ENCODE measurements at places on chromosomes 5 and 9.
A peak's percentile ranks its signal among the peaks of the same experiment; 100 is the strongest.

GRCh38 chr5:88686726-88687125 lies 196.3 kb downstream of the MEF2C start:
- no peak for DNase-seq

DNA sequence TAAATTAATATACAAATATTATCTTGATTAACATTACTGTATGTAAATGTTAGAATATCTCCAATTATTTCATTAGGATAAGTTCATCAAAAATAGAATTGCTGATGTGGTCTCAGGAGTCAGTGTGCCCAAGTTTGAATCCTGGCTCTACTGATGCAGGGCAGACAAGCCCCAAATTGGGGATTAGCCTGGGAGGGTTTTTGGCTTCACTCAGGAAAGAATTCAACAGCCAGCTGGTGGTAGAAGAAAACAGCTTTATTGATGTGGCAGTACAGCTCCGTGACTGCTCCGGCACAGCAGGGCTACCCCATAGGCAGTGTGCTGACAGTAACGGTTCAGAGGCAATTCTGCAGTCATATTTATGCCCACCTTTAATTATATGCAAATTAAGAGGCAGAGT lies 32.5 kb downstream of the COL27A1 start:
- no peak for DNase-seq

GRCh38 chr5:39977066-39977655 lies 552.4 kb upstream of the DAB2 start:
- no peak for DNase-seq

DNA sequence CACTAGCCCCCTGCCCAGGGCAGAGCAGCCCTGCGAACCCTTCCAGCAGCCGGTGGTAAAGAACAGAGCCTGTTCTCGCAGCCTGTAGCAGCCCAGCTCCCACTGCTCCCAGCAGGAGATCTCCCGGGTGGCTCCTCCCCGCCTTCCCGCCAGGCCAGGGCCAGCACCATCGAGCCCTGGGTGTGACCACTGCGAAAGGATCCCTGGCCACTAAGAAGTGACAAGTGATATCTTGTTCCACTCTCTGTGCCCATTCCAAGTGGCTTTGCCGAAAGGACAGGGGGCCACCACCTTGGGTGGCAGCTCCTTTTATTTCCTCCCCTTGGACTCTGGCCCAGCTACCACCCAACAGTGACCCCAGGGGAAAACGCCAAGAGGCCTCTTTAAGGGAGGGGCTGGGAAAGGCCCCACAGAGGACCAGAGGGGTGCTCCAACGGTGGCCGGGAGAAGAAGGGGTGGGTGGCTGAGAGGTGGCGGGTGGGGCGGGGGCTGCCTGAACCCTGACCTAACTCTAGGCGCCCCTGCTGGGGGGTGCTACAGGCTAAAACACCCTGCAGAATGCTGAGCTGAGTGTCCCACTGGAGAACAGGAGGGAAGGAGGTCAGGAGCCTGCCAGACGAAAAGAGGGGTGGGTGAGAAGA lies 1.6 kb downstream of the NACC2 start:
- DNase-seq = no peak

- DNase-seq = no peak
Observed at GRCh38 chr9:18678821-18679590, 205.1 kb downstream of the ADAMTSL1 start.

- DNase-seq = peak; percentile 37
Observed at GRCh38 chr9:113548221-113549041, 84.9 kb downstream of the RGS3 start.

DNA sequence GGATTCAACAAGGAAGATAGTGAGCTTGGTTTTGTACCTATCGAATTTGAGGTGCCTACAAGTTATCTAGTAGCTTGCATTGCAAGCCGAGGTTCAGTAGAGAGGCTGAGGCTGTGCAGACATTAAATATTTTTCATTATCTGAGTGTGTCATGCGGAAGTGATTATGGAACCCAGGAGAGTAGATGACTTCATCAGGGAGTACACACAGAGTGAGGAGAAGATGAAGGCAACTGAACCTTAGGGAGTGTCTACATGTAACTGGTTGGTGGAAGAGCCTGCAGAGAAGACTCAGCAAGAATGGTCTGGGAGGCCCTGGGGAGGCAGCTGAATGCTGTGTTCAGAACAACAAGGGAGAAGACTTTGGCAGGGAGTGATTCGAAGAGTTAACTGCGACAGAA lies 393.9 kb downstream of the ARHGEF28 start:
- DNase-seq = no peak

- DNase-seq = no peak
Observed at GRCh38 chr9:125378778-125379177, 117.2 kb downstream of the GAPVD1 start.

- DNase-seq = no peak
Observed at GRCh38 chr5:135649435-135649834, 70.6 kb upstream of the CXCL14 start.

DNA sequence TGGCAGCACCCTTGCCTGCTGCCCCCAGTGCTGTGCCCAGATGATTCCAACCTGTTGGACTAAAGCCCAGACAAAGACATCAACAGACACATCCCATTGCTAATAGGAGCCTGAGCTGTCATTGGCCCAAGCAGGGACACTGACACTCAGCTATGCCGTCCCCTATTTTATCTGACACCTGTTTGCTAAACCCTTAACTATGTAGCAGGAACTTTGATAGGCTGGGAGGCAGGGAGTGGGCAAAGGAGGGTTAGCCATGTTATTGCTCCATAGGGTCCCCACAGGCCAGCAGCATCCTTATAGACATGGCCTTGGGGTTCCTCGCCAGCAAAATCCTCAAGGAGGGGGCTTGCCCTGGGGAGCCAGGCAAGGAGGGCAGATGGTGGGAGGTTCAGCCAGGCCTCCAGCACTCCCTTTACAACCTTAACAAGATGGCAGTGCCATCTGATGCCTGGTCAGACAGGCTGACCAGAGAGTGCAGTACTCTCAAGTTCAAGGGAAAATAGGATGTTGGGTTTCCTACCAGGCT lies 50.4 kb upstream of the CDKN2AIPNL start:
- DNase-seq = no peak

GRCh38 chr5:150409638-150410523 lies 2.8 kb downstream of the CD74 start:
- peak; percentile 38 for DNase-seq

GRCh38 chr9:84592918-84593317 lies 76.6 kb upstream of the NTRK2 start:
- DNase-seq = no peak

- peak; percentile 55 for DNase-seq
Observed at GRCh38 chr5:149240354-149240998, 31.2 kb upstream of the AFAP1L1 start.

Data from activated T-cell treated with anti-CD3 and anti-CD28 coated beads for 24 hours (primary cell).